Heart left ventricle (tissue), 16 donors: ENCODE measurements at places on chromosomes 16 and 17. TPM values are rescaled to one million over a fixed set of nuclear protein-coding genes. Genes with fewer than 3 reads are reported as not detected.

- no peak overlapping the region for H3K27ac ChIP-seq
- H3K36me3 ChIP-seq = no peaks in the 10 kb centered on the region
- no peaks in the 10 kb centered on the region for H3K27me3 ChIP-seq
- no peak overlapping the region for H3K4me3 ChIP-seq
- H3K4me1 ChIP-seq = no peaks in the 10 kb centered on the region
- no peak for DNase-seq
Measured at GRCh38 chr16:4172070-4172469, 55.8 kb upstream of the ADCY9 start.

GRCh38 chr17:63240106-63240505 is 206.0 kb downstream of the CYB561 start:
- no peak overlapping the region for H3K4me3 ChIP-seq
- no peak overlapping the region for H3K27ac ChIP-seq
- no peak for DNase-seq
- no peaks in the 10 kb centered on the region for H3K4me1 ChIP-seq
- H3K36me3 ChIP-seq = no peaks in the 10 kb centered on the region

DNA sequence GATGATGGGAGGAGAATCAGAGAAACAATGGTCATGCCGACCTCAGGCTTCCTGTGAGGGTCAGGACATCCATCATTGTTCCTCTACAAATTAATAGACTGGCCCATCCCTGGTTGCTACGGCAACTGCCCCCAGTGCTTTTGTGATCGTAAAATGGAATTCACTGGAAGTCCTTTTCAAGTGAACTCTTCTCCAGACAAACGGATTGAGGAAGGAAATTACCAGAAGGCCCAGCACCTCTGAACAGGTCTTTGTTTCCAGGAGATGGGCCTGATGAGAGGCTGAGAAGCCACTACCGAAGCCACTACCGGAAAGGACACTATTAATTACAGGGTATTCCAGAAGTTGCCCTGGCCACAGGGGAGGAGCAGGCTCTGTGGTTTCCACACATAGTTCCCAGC is 126.0 kb downstream of the MGAT5B start:
- H3K27ac ChIP-seq = no peak overlapping the region
- no peaks in the 10 kb centered on the region for H3K36me3 ChIP-seq
- DNase-seq = no peak

DNA sequence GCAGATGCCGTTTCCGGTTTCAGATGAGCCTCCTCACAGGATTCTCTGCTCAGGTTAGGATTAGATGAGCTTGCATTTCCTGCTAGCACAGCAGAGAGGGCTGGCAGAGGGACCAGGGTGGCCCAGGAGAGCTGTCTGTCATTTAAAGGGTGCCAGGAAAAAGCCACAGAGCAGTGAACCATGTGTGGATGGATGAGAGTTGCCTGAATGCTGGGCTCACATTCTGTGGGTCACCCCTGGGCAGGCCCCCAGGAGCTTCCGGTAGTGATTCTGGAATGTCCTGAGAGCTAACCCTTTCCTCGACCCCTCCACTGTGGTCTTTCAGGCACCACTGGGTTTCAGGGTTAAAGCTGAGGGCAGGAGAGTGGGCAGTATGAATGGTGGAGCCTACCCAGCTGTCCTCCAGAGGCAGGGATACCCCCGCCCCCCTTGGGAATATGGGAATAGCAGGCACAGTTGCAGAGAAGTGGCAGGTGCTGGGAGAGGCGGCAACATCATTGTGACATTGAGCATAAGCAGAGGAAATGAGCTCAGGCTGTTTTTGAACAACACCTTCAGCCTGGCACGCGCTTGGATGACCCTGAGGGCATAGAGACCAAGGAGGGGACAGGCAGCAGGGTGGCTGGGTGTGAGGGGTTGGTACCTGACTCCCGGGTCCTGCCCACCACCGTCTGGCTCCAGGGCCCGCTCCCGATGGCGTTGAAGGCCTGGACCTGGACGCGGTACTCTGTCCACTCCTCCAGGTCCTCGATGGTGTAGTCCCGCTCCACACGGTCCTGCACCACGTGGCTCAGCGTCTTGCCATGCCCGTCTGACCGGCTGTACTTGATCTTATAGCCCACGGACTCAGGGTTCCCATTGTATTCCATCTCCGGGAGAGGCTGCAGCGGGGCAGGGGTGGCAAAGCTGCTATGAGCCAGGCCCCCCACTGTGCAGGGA is 83.0 kb upstream of the CDC42EP4 start:
- no peak overlapping the region for H3K27ac ChIP-seq
- H3K36me3 ChIP-seq = no peaks in the 10 kb centered on the region
- no peak for DNase-seq

- no peaks in the 10 kb centered on the region for H3K4me1 ChIP-seq
- no peaks in the 10 kb centered on the region for H3K27me3 ChIP-seq
- H3K4me3 ChIP-seq = no peak overlapping the region
- H3K27ac ChIP-seq = no peak overlapping the region
Measured at GRCh38 chr16:28218109-28218508, 6.3 kb upstream of the XPO6 start.

GRCh38 chr17:6554871-6555330 is 1.5 kb downstream of the PITPNM3 start:
- H3K27ac ChIP-seq = no peak overlapping the region
- no peaks in the 10 kb centered on the region for H3K36me3 ChIP-seq
- peaks cover 19% of the 10 kb centered on the region for H3K4me1 ChIP-seq
- DNase-seq = no peak

DNA sequence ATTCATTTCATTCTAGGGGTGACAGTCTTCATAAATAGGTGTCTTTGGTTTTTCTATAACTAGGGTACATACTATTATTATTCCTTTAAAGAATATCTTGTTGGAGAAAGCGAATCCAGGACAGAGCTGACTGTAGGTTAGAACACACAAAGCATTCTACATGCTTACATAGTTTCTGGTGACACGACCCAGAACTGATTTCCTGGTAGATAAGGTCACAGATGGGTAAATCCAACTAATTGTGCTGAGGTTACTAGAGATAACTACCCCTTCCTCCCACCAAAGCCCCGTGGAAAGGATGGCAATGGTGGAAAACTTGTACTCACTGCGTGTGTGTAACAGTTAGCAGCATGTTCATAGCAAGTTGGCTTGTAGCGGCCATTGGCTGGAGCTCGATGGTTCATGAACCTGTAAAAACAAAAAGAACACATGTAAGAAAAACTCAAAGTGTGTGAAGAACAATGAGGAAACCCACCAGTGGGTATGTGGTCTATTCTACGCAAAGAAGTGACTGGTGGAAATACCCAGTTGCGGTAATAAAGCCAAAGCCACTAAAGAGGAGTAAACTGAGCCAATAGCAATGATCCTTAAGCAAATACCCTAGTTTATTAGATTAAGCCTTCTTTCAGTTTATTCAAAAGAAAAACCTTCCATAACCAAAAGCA is 7.7 kb downstream of the MMD start:
- DNase-seq = no peak
- no peaks in the 10 kb centered on the region for H3K27me3 ChIP-seq
- H3K4me3 ChIP-seq = no peak overlapping the region
- H3K36me3 ChIP-seq = peaks cover 28% of the 10 kb centered on the region
- H3K4me1 ChIP-seq = no peaks in the 10 kb centered on the region
- no peak overlapping the region for H3K27ac ChIP-seq

GRCh38 chr17:64787921-64788271 is 125.8 kb upstream of the SMURF2 start:
- no peaks in the 10 kb centered on the region for H3K27me3 ChIP-seq
- no peak overlapping the region for H3K27ac ChIP-seq
- H3K36me3 ChIP-seq = peaks cover 9% of the 10 kb centered on the region
- H3K4me1 ChIP-seq = no peaks in the 10 kb centered on the region
- H3K4me3 ChIP-seq = no peak overlapping the region

DNA sequence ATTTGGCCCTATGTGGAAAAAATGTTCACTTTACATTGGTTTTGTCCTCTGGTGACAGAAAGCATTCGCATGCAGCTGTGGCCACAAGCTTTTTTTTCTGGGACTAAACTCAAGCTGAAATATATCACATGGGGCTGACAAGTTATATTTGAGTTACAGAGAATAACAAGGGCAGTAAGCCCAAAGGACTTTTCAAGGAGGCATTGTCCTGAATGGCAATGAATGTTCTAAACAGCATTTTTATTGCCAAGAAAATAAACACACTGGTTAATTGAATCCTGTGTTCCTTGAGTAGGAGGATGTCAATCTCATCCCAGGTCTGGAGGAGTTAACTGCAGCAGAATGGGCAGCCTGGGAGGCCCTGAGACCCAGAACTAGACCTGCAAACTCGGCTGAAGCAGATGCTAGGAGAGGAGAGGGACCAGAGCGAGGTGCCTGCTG is 114.5 kb downstream of the COPRS start:
- peaks cover 41% of the 10 kb centered on the region for H3K4me1 ChIP-seq
- no peak for DNase-seq
- peak overlapping the region; percentile 8 for H3K27ac ChIP-seq
- no peak overlapping the region for H3K4me3 ChIP-seq

DNA sequence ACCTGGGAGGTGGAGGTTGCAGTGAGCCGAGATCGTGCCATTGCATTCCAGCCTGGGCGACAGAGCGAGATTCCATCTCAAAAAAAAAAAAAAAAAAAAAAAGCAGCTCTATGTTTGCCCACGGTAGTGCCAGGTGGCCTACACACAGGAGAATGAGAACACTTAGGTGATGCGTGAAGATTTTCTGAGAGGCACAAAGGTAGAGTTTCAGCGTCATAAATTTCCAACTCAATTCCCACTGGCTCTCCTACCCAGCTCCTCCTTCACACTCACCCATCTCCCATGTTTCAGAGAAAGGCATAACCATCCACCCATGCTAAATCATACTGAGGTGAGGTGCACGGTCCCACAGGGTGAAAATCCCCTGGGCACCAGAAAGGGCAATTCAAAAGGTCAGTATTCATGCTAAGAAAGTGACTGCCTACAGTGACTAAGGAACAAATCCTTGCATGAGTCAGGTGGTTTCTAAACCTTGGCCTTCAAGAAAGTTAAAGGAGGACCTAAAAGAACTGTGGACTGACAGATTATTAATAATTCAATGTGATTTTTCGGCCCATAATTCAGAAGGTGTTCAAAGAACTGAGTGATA is 4.8 kb downstream of the DCAKD start:
- H3K36me3 ChIP-seq = no peaks in the 10 kb centered on the region
- H3K4me1 ChIP-seq = no peaks in the 10 kb centered on the region
- no peak overlapping the region for H3K27ac ChIP-seq
- no peaks in the 10 kb centered on the region for H3K27me3 ChIP-seq
- no peak overlapping the region for H3K4me3 ChIP-seq

- no peak for DNase-seq
- no peak overlapping the region for H3K27ac ChIP-seq
- no peak overlapping the region for H3K4me3 ChIP-seq
- H3K4me1 ChIP-seq = no peaks in the 10 kb centered on the region
Measured at GRCh38 chr17:80397034-80397387, 18.0 kb upstream of the ENDOV start.

- no peak for DNase-seq
- H3K36me3 ChIP-seq = no peaks in the 10 kb centered on the region
- no peak overlapping the region for H3K4me3 ChIP-seq
- H3K4me1 ChIP-seq = no peaks in the 10 kb centered on the region
- H3K27ac ChIP-seq = no peak overlapping the region
Measured at GRCh38 chr17:51493206-51493605, 232.9 kb downstream of the UTP18 start.

GRCh38 chr17:8956465-8956902 is 9.0 kb downstream of the PIK3R5 start:
- H3K36me3 ChIP-seq = no peaks in the 10 kb centered on the region
- no peaks in the 10 kb centered on the region for H3K27me3 ChIP-seq
- H3K4me1 ChIP-seq = no peaks in the 10 kb centered on the region

DNA sequence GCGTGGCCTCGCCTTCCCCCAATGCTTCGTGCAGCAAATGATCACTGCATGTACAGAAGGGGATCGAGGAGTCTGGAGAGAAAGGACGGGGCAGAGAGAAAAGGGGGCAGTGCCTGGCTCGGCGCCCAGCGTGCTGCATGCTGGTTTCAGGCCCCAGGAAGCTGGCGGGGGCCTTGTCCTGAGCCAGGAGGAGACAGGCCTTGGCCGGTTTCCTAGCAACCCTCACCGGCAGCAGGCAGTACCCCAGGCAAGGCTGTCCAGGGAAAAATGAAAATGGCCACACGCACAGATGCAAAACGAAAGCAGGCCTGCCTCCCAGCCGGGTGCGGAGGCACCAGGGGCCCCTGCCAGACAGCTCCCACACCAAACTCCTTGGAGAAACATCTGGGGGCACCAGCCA is 126.3 kb downstream of the ZFHX3 start:
- DNase-seq = no peak
- H3K36me3 ChIP-seq = no peaks in the 10 kb centered on the region

DNA sequence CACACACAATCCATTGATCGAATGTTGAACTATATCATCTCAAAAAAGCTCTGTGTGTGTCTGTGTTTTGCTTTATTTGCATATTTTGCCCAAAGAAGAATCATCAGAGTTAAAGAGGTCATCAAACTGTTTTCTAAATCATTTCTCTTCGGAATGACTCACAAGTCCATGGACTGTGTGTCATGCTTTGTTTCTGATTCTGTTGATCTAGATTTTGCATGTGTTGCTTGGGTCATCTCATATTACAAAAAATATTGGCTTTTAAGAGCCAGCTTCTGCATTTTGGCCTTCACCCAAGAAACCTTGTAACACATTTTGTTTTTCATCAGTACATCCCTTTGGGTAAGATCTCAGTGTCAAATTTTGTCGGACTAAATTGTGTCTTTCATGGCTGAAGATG is 471.2 kb upstream of the HSBP1 start:
- no peaks in the 10 kb centered on the region for H3K27me3 ChIP-seq
- no peaks in the 10 kb centered on the region for H3K4me1 ChIP-seq
- no peaks in the 10 kb centered on the region for H3K36me3 ChIP-seq
- DNase-seq = no peak

DNA sequence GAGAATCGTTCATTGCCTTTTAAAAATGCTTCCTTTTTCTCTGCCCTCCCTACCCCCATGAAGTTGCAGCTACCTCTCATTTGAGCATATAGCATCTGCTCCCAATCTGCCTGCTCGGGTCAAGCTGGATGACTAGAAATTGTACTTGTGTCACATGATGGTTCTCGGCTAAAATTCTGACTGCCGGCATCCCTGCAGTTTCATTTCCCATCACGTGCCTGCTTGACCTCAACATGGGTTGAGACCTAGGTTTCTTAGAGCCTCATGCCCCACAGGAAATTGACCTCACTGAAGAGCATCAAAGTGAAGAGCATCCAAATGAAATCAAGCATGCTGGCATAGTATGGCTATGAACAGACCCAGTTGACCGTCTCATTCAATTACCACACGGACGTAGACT is 581.6 kb upstream of the PSMD7 start:
- no peaks in the 10 kb centered on the region for H3K4me1 ChIP-seq
- no peaks in the 10 kb centered on the region for H3K36me3 ChIP-seq
- DNase-seq = no peak

- H3K27ac ChIP-seq = no peak overlapping the region
- peaks cover 78% of the 10 kb centered on the region for H3K27me3 ChIP-seq
- H3K4me1 ChIP-seq = peaks cover 7% of the 10 kb centered on the region
- no peak overlapping the region for H3K4me3 ChIP-seq
- H3K36me3 ChIP-seq = no peaks in the 10 kb centered on the region
- DNase-seq = no peak
Measured at GRCh38 chr17:56676810-56677209, 83.3 kb downstream of the NOG start.

- no peaks in the 10 kb centered on the region for H3K36me3 ChIP-seq
- no peaks in the 10 kb centered on the region for H3K27me3 ChIP-seq
- no peak overlapping the region for H3K4me3 ChIP-seq
- no peaks in the 10 kb centered on the region for H3K4me1 ChIP-seq
- no peak overlapping the region for H3K27ac ChIP-seq
- DNase-seq = no peak
Measured at GRCh38 chr16:70378869-70379493, 32.3 kb downstream of the DDX19A start.

Gene SPNS3
- not detected for total RNA-seq

Gene BCAS3
- total RNA-seq = 22.4 TPM

Gene CCDC144A
- total RNA-seq = 0.75 TPM

Gene OTOA
- 0.37 TPM for total RNA-seq

Gene KRTAP2-1
- total RNA-seq = not detected

Gene P2RX1
- 0.43 TPM for total RNA-seq

Gene KRT20
- not detected for total RNA-seq

Gene MSLN
- total RNA-seq = 0.50 TPM

Gene NPIPA8
- total RNA-seq = not detected
